Suppressor macrophage treated with lipopolysaccharide for 4 hours (primary cell): ENCODE measurements at places on chromosomes 16 and 17.
A peak's percentile ranks its signal among the peaks of the same experiment; 100 is the strongest.

- peak; percentile 43 for DNase-seq
Observed at GRCh38 chr17:81354954-81355347, 40.3 kb upstream of the BAHCC1 start.

DNA sequence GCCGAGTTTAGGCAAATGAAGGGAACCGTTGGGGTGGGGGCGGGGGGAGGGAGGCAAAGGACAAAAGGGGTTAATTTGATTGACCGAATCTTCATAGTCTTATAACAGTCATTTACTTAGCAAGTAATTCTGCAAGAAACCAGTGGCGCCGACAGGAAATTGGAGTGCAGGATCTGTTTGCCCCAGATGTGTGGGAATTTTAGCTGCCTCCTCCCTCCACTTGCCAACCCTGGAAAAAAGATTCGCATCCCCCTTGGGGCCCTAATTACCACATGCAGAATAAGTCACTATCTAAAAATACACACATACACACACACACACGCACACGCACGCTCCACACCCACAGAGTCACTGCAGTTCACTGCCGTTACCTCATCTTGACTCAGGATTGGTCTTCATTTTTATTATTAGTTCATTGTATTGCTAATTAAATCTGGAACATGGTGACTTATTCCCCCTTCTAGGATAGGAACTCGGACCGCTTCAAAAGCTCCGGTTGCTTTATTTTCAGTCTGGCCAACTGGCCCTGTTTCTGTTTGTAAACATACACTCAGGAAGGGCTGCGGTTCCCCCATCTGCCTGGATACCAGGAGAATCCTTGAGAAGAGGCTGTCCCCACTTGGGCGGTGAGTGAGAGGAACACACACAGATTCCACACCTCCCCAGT, 241.6 kb upstream of the SALL1 start:
- DNase-seq: no peak

GRCh38 chr16:52553322-52553721, 6.4 kb upstream of the TOX3 start:
- DNase-seq: no peak

DNA sequence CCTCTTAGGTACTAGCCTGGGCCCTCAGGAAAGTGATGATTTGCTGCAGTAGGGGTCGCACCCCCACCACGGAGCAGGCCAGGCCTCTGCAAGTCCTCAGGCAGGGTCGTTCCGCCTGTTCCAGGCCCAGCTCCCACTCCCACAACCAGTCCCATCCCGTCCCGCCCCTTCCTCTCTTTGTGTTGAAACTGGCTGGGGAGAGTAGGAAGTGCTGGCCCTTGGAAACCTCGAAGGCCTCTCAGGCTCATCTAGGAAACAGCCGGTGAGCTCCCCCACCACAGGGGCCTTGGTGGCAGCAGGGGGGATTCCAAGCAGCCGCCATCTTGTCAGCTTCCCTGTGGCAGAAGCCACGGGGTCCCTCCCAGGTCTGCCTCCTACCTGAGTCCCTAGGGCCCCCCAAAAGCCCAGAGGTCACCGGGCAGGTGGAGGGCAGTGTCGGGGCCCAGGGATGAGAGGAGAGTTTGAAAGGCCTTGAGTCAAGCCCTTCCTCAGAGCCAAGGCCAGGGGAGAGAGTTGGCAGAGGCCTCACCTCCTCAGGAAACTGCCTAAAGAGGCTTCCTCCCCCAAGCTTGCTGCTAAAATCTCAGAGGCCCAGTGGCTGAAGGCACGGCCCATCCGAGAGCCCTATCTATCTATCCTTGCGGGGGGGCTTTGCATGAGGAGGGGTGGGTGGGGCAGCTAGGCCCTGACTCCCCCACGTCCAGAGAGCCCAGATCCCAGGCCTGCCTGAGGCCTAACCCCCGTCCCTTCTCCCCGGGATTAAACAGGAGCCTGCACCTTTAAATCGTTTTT, 22.2 kb downstream of the MMP15 start:
- no peak for DNase-seq

- no peak for DNase-seq
Observed at GRCh38 chr16:48101069-48101674, 54.6 kb downstream of the ABCC12 start.
